NCI-H2171 treated with DMSO at 0.1 percent for 48 hours (cell line): ENCODE measurements at places on chromosomes 3 and 15.

DNA sequence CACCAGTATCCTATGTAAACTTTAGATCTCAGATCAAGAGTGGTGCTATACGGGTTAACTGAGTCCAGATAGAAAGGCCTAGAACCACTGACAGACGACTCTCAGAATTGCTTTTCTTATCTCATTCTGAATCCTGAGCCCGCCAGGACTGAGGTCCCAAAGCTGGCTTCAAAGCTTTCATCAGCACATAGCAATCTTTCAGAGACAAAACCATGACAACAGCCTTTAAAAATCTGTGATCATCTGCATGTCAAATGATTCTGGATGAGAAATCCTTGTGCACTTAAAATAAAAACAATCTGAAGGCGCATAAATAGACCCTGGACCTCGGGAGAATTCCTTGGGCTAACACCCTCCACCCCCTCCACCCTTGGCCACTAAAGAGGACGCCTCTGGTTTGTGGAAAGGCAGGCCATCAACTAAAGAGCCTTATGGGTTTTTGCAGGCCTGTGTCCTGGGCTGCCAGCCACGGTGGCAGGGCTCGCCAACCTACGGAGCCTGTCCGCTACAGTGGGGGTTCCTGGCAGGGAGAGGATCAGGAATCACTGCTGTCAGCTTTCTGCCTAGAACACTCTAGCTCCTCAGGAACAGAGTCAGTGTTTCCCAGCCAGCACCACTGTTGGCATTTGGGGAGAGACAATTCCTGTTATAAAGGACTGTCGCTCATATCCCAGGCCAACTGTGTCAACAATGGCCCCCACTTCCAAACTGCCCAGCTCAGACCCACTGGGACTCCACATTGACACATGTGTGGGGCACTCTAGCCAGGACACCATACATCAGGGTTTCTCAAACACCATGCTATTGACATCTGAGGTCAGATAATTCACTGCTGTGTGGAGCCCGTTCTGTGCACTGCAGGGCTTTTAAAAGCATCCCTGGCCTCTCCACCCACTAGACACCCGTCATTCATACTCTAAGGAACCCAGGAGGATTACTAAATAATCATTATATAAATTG is 20.2 kb downstream of the TLE3 start:
- DNase-seq, result no peak

GRCh38 chr3:13837751-13838150 is 42.1 kb downstream of the WNT7A start:
- DNase-seq, result no peak

DNA sequence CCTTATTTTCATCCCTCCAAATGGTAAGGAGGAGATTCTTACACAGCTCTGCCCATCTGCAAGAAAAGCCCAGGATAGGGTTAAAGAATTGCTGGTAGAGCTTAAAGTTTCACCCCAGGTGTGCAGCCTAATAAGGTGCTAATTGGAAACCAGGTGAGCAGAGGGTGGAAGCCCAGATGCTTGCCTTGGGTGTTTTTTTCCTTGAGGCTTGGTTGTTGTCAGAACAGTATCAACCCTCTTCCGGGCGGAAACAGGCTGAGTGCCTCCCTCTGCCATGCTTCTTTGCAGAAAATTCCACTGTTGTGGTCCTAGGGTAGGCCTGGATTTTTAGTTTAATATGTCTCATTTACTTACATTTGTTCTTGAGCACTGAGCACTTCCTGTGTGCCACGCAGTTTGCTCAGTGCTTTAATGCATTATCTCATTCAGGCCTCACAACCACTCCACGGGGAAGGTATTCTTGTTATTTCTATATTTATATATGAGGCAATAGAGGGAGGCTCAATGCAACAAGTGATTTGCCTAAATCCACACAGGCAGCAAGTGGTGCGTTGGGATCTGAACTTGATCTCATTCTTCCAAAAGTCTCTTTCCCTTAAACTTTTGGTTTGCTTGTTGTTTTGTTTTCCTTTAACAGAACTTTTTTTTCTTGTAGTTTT is 115.0 kb upstream of the LRIG1 start:
- DNase-seq, result peak; percentile 47

DNA sequence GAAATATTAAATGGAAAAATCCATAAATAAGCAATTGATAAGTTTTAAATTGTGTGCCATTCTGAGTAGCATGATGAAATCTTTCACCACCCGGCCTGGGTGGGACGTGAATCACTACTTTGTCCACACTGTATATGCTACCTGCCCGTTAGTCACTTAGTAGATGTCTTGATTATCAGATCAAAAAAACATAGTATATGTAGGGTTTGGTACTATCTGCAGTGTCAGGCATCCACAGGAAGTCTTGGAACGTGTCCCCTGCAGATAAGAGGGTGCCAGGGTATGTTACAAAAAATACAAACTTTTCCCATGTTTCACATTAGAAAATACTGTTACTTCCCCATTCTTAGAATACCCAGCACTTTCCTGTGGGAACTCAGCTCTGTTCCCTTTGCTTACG is 35.2 kb downstream of the FAM81A start:
- DNase-seq, result no peak

DNA sequence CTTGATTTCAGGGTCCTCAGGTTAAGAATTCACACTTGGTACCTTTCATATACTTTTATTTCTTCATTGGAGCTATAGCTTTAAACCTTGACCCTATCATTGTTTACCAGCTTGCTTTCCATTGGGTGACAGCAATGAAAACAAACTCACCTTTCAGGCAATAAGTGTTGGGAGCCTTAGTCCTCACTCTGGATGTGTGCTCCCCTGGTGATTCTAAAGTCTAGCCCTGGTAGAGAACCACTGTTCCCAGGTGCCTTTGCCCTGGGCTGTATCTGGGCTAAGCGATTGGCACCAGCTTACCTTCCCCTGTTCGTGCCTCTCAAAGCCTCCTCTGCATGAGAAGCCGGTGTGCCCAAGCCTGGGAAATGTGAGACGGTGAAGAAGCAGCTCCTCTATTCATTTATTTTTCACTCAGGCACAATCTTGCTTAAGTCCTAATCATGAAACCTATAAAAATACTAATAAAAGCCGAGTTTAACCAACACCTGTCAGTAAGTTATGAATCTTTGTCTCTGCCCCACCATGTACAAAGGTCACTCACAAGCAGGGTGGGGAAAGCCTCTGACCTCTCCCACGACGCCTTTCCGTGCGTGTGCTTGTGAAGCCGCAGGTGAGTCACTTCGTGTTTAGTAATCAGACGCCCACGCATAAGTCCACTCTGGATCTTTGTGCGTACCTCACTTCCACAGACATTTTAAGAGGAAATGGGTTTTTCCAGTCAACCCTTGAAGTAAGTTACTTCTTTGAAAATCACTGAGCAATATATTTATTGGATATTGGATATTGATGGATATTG is 12.8 kb upstream of the ARRDC4 start:
- no peak for DNase-seq

- DNase-seq, result no peak
Measured at GRCh38 chr3:185236969-185237368, 16.9 kb downstream of the EHHADH start.

DNA sequence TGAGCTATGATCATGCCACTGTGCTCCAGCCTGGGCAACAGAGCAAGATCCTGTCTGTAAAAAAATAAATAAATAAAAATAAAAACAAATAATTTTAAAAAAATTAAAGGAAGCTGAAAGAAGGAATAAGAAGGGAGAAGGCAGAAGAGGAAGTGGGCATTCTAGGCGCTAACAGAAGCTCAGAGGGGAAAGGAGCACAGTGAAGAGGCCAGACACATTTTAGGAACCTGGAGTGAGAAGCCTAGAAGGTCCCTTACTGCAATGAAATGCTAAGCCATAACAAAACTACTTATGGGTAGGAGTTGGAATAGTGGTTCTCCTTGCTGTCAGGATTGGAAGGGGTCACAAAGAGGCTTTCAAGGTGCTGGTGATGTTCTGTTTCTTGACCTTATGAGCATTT is 64.0 kb downstream of the ITGB5 start:
- DNase-seq, result no peak

GRCh38 chr15:70558406-70559264 is 204.7 kb downstream of the UACA start:
- DNase-seq, result no peak

DNA sequence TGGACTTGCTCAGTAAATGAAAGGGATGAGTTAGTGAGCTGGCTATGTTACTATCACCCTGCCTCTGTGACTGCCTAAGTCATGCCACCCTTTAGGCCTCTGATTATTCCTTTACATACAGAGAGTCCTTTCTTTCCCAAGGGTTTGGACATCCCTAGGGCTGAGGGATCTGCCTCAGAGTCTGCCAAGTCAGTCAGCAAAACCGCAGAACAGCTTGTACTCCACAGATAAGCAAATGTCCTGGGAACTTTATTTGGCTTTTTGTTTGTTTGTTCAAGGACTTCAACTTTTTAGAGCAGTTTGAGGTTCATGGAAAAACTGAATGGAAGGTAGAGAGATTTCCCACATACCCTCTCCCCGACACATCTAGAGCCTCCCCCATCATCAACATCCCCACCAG is 82.6 kb upstream of the TRIM42 start:
- no peak for DNase-seq

DNA sequence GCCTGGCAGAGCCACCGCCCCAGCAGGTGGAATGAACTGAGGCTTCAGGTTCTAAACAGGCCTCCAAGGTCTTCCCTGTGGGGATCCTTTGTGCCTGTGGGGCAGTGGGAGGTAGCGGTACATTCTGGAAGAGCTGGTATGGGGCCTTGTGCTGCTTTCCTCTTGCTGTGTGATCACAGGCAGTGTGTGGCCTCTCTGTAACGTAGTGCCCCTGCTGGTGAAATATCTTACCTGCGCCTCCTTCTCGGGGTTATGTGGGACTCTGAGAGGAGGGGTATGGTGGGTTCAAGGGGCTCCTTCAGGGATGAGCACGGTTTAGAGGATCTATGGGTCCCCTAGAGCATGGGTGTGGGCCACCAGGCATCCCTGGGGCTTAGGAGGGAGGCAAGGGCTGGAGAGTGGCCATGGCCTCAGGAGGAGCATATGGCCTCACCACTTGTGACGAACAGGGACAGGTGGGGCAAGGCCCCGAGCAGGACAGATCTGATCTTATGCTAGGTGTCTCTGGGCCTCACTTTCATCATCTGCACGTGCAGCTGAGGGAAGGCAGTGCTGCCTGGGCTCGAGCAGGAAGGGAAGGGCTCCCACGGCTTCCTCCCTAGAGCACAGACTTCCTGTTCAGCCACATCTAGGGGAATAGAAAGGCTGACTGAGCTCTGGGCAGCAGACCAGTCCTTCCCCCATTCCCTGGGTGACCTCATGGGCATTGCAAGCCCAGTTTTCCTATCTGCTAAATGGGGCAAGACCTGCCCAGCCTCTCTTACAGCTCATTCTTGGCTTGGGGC is 1.9 kb upstream of the ALS2CL start:
- DNase-seq, result no peak
